ENCODE measurements at places on chromosomes 5 and 9. TPM values are rescaled to one million over a fixed set of nuclear protein-coding genes. Genes with fewer than 3 reads are reported as not detected.

GRCh38 chr5:134577796-134578577 lies 52.5 kb downstream of the JADE2 start:
- H3K4me3 ChIP-seq: no peak overlapping the region
- H3K27me3 ChIP-seq: no peaks in the 10 kb centered on the region
- H3K4me1 ChIP-seq: peaks cover 83% of the 10 kb centered on the region
- H3K36me3 ChIP-seq: peaks cover 42% of the 10 kb centered on the region
- H3K27ac ChIP-seq: no peak overlapping the region

IRX4 gene
- not detected for total RNA-seq

GRCh38 chr5:155068616-155069100 lies 55.1 kb downstream of the KIF4B start:
- H3K4me3 ChIP-seq: no peak overlapping the region
- no peak for DNase-seq
- H3K4me1 ChIP-seq: no peaks in the 10 kb centered on the region
- no peaks in the 10 kb centered on the region for H3K27me3 ChIP-seq

DNA sequence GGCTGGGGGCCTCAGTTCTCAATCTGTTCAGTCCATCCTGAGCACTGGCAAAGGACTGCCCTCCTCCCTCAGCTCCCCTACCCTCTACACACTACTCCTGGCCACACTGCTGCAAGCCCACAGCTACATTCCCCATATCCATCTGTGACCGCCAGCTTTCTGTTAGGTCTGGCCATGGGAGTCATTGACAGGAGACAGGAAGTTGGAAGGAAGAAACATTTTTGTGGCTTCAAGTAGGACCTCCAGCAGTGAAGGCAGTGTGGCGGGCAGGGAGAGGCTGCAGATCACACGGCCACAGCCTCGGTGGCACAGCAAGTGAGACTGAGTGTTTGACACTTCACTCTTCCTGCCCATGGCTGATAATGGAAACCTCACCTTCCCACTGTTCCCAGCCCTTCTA lies 55.9 kb downstream of the SECISBP2 start:
- H3K4me3 ChIP-seq: no peak overlapping the region
- no peaks in the 10 kb centered on the region for H3K27me3 ChIP-seq
- no peaks in the 10 kb centered on the region for H3K36me3 ChIP-seq
- no peak overlapping the region for H3K27ac ChIP-seq
- no peak for DNase-seq

DNA sequence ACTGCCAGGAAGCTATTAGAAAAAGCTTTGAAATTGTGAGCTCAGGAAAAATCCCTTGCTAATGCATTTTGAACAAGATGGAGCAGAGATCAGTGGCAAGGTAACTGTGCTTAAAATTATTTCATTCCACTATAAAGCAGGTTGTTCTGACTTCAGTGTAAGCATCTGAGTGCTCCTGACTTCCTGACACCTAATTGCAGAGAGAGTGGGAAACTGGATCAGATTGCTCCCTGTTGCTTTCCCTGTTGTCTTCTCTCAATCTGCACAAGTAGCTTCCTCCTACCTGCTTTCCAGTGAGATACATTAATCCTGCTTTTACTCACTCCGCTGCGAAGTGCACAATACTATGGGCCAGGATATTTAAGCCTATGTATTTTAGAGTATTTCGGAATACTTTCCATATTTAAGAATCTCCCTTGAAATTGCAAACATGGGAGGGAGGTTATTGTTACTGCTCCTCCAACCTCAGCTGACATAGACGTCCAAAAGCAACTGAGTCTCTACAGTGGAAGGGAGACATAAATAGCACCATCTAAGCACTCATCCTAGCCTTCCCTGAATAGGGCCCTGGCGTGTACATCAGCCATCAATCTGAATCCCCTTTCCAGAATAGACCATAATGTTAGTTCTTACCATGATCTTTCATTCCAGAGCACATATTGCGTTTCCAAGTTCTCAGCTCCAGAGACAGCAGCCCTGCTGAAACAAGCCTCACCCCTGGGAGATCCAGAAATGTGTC lies 178.8 kb downstream of the PAM start:
- H3K27me3 ChIP-seq: no peaks in the 10 kb centered on the region
- DNase-seq: no peak
- no peak overlapping the region for H3K27ac ChIP-seq
- H3K4me1 ChIP-seq: no peaks in the 10 kb centered on the region
- H3K4me3 ChIP-seq: no peak overlapping the region

Measured in esophagus muscularis mucosa (tissue), 4 donors.